ENCODE measurements at places on chromosomes 1 and 21.

DNA sequence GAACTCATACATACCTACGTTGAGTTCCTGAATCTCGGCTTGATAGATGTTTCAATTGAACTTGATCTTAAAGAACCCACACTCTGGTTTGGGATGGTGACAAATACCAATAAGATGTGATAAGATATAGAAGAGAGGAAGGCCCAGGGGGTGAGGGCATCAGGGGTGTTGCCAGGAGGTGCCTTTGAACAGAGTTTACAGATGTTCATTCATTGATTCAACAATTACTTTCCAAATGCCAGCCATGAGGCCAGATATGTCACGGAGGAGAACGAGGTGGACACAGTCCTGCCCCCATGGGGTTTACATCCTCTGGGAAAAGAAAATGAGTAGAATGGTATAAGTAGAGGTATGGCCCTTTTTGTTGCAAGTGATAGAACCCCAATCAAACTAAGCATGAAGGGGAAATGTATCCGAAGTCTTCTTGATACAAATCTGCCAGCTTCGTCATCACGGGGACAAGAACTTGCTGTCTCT, 659 bp downstream of the LRRC71 start:
- no peak for DNase-seq

GRCh38 chr1:31902510-31902860, 35.7 kb downstream of the PTP4A2 start:
- DNase-seq, result no peak

GRCh38 chr1:240363315-240363714, 248.6 kb downstream of the GREM2 start:
- no peak for DNase-seq

DNA sequence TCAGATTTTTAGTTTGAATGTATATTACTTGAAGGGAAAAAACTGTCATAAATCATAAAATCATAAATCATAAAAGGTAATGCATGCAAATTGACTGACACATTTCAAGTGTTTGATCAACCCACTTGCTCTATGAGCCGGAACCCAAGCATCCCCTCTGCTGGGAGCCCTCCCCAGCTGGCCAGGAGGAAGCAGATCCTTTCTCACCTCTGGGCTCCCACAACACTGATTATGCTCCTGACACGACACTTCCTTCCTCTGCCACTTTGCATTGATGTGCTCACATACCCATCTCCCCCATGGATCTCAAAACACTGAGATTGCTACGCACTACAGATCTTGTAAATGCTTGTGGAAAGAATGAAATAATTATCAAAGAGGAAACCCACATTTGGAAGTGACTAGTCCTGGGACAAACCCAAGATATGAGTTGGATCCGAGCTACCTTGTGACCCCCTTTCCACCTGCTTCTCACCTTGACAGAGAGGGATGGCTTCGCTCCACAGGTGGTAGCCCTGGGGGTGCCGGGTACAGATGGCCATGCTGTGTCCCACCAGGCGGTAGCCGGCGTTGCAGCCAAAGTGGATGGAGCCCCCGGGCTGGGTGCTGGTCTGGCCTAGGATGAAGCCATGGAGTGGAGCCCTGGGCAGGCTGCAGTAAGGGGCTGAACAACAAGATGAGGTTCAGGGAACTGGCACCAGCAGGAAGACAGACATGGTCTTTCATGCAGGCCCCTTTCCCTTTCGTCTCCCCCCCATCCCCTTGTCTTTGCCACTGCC, 104.6 kb downstream of the ZSCAN20 start:
- DNase-seq, result no peak

DNA sequence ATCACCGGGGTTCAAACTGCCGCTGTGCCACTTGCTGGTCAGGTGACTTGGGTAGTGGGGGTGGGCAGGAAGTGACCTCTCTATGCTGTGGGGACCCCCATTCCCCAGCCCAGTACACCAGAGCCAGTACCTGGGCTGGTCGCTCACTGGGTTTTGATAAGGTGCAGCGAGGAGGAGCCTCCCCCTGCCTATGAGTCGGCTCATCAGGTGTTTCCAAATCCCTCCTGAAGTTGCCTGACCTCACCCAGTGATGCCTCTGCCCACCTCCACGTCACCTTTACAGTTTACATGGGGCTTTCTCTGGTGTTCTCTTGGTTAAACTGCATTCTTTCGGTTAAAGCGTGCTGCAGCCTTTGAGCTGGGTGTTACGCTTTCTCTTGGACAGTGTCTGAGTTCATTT, 58.2 kb downstream of the ARHGEF10L start:
- no peak for DNase-seq
